ENCODE measurements at places on chromosomes 12 and 14.

- peak; percentile 98 for DNase-seq
Measured at GRCh38 chr14:49975276-49975675, 82.4 kb downstream of the ARF6 start.

GRCh38 chr12:12541782-12542181, 20.9 kb downstream of the DUSP16 start:
- no peak for DNase-seq

- DNase-seq, result no peak
Measured at GRCh38 chr14:96030108-96030760, 8.9 kb upstream of the C14orf132 start.

DNA sequence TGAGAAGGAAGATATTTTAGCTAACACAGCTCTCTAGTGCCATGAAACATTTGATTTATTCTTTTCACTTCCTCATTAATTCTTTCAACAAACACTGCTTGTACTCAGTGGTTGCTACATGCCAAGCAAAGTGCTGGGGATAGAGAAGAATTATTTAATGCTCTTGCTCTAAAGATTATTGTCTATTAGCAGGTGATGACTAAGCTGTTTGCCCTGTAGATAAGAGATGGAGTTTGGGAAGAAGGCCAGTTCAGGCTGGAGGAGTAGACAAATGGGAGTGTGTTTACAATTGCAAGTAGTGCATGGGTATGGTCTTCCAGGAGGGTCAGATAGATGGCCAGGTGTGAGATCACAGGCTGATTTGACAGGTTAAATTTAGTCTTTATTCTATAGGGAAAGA, 99.8 kb upstream of the SEL1L start:
- DNase-seq, result no peak

DNA sequence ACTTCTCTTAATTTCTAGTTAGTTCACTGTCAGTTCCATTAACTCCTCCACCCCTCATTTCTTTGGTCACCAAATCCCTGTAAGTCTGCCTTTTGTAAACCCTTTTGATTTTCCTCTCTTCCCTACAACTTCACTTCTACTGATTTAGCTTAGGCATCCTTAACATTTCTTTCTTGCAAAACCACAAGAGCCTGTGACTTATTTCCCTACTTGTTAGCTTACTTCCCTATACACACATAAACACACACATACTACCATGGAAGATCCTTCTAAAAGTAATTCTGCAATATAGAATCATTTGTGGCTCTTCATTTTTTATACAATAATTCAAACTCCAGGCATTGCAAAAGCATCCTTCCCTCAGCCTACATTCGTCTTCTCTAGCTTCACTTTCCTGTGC, 494.3 kb upstream of the USP15 start:
- no peak for DNase-seq

DNA sequence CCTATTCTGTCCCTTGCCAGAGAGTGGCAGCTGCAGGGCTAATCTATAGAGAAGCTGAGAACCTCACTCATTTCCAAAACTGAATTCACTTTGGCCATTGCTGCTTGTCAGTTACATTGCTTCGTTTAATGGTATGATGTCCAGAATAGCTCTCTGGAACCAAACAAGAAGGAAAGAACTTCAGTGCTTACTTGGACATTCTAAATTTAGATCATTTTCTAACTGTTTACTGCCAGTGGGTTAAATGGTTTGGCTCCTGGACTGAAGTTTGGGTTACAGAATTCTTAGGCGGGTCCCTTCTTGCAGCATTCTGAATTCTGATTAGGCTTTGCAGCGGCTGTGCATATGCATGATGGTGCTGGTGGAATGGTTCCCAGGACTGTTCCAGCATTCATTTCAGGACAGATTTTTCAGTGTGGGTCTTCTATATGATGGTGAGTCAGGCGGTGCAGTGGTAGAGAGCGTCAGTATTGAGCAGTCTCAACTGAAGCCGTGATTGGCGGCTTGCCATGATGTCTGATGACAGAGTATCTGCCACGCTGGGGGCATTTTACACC, 148.7 kb downstream of the DYRK2 start:
- no peak for DNase-seq

DNA sequence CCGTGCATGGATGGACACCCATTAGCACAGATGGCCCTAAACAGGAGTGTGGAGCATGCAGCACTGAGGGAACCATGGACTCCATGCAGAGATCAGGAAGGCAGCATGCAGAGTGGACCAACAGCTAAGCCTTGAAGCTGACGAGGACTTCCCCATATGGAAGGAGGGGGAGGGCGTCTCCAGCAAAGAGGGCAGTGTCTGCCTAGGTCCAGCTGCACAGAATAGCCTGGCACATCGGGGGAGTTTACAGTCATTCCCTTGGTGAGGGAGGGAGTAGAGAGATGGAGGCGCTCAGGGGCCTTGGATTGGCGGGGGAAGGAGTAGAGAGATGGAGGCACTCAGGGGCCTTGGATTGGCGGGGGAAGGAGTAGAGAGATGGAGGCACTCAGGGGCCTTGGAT, 64.5 kb downstream of the ANKRD9 start:
- no peak for DNase-seq

GRCh38 chr14:44316647-44317440, 190.2 kb downstream of the FSCB start:
- DNase-seq, result peak; percentile 94

DNA sequence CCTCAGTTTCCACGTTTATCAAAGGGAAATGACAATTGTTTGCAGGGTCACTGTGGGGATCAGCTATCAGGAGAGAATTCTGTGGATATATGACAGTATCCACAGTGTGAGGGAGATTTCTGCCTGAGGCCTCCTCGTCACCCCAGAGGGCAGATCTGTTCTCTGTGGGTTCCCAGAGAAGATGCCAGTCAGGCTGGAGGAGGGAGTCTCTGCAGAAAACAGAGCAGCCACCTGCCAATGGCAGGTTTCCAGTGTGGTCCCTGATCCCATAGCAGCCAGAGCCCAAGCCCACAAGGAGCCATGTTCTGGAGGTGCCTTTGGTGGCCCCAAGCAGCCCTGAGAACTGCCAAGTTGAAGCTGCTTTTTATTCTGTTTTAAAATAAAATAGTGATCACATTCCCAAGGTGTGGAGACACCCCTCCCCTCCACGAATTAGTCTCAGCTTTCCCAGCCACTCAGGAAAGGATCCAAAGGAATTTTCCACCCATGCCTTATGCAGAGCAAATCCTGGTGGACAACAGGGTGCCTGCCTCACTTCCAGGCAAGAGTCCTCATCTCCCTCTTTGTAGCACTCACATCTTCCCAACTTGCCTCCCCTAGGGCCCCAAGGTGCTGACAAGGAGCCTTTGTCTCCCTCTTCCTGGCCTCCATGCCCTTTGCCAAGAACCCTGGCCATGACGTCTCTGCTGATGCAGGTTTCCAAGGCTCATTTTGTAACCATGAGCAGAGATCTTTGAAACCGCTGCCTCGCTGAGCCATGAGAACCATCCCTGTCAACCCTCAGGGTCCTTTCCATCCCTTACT, 20.4 kb downstream of the CMKLR1 start:
- DNase-seq, result no peak

DNA sequence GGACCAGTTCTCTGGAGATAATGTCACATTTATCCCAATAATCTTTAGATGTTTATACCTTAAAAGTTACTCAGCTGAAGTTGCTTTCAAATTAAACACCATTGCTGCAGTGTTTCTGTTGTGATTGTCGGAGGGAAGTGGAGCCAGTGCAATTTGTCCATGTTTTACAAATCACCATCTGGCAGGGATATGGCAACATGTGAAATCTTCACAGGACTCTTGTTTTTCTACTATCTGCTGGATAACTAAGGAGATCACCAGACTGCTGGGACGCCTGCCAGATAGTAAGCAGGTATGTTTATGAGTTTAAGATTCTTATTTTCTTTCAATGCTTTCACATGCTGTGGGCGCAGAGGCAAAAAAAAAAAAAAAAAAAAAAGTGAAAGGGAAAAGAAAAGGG, 100.3 kb upstream of the SOX5 start:
- no peak for DNase-seq

DNA sequence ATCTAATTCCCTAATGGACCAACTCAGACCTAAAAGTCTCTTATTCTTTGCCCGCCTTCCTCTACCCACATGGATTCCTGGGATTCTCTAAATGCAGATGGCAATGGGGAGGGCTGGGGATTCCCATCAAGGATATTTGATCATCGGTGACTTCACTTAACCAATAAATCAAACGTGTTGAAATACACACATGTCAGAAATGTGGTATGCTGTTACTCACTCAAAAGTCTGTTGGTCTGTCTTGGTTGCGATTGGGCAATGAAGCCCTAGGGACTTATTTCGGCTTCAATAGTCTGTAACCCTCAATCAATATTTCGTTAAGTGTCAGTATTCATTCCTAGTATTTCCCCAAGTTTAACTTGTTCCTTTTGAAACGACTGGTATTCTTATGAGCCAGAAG, 117.2 kb upstream of the DIO3 start:
- DNase-seq, result peak; percentile 81

DNA sequence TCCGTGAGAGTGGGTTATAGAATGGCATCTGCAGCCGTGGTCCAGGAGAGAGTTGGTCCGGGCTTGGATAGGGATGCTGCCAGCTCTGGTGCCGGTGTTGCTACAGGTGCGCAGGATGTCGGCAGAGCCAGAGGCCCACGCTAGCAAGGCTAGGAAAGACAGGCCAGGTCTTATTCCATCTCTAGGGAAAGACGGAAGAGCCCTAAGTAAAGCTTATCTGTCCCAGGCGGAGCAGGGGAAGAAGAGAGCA, 485 bp upstream of the PSME1 start:
- DNase-seq, result no peak

- no peak for DNase-seq
Measured at GRCh38 chr12:51819736-51820525, 28.6 kb downstream of the FIGNL2 start.

- DNase-seq, result peak; percentile 6
Measured at GRCh38 chr12:88934163-88934747, 354.0 kb upstream of the KITLG start.

DNA sequence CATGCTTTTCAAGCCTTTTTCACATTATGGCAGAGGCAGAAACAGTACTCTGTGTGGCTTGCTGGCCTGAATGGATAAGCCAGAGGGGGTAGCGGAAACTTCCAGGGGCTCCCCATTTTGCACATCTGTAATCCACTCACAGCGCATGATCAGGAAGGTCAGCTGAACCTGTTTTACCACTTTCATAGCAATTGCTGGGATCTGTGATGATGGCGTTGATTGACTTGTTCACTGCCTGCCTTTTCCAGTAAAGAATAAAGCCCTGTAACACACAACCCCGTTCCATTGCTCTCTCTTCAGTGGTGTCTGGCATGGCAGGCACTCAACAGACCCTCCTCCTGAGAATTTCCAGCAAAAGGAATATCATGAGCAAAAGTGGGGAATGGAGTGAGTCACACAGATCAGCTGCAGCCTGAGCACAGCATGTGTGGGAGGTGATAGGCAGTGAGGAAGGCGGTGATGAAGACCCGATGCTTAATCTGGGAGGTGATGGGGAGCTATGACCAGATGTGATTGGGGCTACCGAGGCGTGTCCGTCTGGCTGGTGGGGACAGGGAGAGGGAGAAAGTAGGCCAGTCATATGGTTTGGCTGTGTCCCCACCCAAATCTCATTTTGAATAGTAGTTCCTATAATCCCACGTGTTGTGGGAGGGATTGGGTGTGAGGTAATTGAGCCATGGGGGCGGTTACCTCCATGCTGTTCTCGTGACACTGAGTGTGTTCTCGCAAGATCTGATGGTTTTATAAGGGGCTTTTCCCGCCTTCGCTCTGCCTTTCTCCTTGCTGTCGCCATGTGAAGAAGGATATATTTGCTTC, 44.7 kb upstream of the CHST11 start:
- no peak for DNase-seq

DNA sequence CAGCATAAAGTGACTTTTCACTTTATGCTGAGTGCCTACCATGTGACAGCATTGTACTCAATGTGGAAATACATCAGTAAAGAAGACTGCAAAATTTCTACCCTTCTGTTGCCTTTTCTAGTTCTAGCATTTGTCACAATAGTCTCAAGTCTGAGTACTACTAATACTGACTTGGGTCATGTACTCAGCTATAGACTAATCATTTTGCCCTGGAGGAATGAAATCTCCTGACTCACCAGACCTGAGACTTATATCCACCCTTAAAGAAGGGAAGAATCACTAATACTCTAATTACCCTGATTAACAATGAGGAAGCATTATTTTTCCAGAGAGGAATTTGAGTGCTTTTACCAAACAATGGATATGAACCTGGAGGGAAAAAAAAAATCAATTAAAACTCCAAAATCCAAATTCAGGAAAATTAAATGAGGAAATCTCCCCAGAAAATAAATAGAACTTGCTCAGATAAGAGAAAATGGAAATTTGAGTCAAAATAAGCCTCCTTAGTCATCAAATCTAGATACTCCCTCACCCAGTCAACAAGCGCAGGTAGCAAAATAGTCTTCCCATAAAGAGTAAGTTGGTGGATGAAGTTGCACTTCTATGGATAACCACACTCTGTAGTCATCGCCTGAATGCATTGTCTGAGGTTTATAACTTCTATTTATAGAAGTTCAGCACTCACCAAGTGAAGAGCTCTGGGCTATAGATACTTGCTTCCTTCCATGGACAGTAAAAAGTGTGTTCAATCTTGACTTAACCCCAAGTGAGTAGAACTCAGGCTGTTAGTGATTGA, 386.6 kb downstream of the SYT1 start:
- DNase-seq, result no peak

DNA sequence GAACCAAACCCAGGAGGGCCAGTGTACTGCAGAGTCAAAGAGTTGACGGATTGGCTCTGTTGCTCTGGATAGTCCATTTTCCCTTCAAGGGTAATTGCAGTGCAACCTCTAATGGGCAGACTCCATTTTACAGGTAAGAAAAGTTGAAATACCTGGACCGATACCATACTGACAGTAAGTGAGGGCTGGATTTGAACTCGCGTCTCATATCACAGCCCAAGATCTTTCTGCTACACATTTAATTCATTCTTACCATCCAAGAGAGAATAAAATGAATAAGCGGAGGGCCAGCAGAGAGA, 356 bp upstream of the ZC3H14 start:
- DNase-seq, result no peak

GRCh38 chr14:79706382-79706781, 504.9 kb downstream of the DIO2 start:
- no peak for DNase-seq

DNA sequence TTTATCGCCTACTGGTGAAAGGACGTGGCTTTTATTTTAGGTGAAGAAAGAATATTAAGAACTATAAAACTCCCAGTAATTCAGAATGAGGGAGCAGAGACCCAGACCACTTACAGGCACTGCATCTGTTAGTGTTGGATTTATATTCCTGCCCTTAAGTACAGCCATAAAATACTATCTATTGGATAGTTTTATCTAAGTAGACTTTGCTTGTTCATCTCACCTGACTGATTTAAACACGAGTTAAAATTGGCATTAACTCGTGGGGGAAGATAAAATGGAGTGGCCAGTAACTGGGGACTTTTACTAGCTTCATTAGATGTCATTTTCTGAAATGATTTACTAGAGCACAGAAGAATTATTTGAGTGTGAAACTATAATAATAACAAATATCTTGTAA, 1377.5 kb upstream of the TMEM132C start:
- no peak for DNase-seq

- DNase-seq, result no peak
Measured at GRCh38 chr12:93440043-93440835, 1.5 kb downstream of the UBE2N start.
